ENCODE measurements at places on chromosomes 7 and 10.
A peak's percentile ranks its signal among the peaks of the same experiment; 100 is the strongest.

DNA sequence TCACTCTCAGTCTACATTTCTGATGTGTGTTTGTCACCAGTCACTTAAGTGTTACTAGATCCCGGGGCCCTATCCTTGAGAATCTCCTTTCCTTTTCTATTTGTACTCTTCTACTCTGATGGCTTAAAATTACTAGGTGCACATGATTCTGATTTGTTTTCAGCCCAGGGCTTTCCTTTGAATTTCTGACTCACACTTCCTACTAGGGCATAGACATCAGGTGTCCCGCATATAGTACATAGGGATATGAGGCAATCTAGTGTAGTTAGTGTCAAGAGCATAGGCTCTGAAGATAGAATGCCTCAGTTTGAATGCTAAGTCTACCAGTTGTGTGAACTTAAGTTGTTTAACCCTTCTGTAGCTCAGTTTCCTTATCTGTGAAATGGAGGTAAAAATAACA, 49.4 kb upstream of the LRRN3 start:
- no peak for DNase-seq

- DNase-seq: no peak
Measured at GRCh38 chr7:55516409-55516808, 55.9 kb downstream of the VOPP1 start.

DNA sequence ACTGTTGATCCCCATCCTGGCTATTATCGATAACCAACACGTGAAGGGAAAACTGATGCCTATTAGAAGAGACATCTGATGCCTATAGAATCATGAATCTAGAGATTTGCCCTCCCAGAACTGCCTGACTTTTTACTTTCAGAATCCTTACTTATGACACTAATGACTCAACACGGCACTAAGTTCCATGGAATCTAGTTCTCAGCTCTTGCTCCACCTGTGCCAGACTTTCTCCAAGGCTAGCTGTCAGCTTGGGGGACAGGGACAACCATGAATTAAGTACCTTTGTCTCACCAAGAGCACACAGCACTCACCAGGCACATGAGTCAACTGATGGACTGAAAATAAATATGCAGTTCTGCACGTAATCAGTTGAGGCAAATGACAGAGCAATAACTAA, 184.2 kb downstream of the FRMD4A start:
- DNase-seq: no peak

GRCh38 chr7:86949052-86949778, 110.2 kb downstream of the ELAPOR2 start:
- no peak for DNase-seq

DNA sequence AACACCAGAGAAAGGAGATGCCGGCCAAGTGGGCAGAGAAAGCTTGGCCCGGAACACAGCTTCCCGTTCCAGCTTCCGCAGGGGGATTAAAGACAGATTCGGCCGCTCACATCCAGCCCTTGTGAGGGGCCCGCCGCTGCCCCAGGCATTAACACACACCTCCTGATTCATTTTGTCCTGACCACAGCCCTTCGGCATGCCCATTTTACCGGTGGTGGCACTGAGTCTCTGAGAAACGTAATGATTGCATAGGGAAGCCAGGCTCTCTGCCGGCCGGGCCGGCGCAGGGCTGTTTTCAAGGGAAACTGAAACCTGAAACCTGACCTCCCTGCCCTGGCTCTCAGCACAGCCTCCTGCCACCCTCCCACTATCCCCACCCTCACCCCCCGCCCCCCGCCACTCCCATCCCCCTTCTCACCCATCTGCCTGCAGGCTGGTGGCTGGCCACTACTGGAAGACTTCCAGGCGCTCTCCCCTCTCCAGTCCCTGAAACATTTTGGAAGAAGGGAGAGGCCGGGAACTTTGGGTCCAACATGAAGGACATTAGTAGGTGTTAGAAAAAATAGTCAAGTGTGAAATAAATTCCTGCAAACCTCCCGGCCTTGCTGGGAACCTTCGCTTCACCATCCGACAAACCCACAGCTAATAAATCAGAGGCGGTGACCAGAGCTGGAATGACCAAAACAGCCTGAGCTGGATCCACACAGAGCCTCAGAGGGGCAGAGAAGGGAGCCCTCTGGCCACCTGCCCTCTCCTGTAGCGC, 83.5 kb upstream of the CUX1 start:
- no peak for DNase-seq

GRCh38 chr7:148334959-148335577, 255.5 kb upstream of the C7orf33 start:
- no peak for DNase-seq

GRCh38 chr7:101900103-101900502, 82.7 kb downstream of the CUX1 start:
- DNase-seq: no peak

DNA sequence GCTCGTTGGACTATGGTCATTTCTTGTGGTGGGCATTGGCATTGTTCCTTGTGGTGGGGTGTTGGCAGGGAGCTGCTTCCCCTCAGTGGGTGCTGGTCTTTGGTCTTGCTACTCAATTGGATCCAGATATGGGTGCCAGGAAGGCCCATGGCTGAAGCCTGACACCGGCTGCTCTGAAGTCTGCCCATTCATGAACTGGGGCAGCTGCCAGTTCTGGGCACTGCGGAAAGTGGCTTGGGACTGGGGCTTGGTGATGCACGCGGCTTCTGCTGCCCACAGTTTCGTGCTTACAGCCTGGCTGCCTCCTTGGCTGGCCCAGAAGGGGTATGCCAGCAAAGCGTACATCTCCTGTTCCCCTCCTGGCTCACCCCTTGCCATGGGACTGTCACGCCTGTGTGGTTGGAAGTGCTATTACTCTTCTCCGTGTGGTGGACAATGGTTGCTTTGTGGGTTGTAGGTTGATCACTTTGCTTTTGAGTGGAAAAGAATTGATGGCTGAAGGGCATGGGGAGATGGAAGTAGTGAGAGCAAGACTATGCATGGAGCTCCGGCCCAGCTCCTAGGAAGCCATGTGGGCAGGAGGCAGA, 54.7 kb downstream of the ADAMTS14 start:
- no peak for DNase-seq

DNA sequence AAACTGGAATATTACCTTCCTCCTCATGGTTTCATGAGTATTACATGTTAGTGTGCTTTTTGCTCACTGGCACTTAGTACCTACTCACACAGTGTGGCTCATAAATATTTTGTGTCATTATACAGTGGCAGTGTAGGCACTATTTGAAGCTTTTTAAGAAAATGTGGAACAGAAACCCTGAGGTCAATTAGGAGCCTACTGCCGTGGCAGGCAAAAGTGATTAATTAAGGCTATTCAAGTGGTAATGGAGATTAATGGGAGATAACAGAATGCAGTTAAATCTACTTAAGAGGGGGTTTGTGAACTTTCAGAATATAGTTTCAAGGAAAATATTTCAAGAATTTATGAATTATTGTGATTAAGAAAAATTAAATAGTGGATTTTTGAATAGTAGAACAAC, 277.6 kb downstream of the HGF start:
- DNase-seq: no peak

DNA sequence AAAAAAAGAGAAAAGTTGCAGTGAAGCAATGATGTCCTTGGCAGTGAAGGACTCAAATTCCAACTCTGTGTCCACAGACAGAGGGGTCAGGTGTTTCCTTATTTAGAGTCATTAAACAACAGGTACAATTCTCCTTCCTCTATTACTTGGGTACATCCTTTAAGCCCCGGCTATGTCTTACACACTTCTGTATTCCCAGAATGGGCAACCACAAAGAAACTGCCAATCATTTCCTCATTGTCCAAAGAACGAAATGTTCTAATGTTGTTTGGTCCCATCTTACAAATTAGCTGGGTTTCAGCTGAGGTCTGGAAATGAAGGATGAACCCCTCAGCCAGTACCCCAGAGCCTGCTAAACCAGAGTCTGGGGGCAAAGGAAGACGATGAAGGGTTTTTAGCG, 59.5 kb downstream of the GRB10 start:
- no peak for DNase-seq

DNA sequence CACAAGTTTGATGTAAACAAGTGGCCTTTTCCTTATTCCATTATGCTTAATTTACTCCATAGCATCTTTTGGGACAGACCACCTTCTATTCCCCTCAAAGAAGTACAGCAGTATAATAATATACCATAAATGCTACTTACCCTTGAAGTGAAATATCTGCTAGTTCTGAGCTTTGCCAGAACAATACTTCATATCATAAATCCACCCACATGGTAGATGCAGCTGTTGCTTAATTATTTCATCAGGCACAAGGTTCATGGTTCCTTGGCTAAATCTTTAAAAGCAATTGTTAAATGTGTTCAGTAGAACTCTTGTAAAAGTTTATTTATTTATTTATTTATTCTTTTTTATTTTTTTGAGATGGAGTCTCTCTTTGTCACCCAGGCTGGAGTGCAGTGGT, 32.9 kb downstream of the CSTF2T start:
- DNase-seq: no peak

DNA sequence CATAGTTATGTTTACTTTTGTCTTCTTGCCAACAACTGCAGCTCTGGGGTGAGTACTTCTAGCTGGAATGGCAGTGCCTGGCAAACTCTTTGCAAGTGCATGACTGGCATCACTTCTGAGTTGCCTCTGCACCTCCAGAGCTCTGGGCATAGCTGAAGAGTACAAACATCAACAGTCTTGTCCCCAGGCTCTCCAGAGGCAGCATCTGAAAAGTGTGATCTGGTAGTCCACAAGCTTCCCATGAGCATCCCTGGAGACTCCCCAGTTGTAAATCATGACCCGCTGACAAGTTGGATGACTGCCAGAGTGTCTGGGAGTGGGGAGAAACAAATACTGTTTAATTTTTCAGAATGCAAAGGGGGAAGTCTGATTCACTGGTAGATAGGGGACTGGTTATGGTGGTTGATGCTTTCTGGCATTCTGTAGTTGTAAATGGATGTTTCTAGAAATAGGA, 138.9 kb upstream of the CDK13 start:
- peak; percentile 58 for DNase-seq

GRCh38 chr10:93410697-93411348, 71.3 kb downstream of the MYOF start:
- no peak for DNase-seq

DNA sequence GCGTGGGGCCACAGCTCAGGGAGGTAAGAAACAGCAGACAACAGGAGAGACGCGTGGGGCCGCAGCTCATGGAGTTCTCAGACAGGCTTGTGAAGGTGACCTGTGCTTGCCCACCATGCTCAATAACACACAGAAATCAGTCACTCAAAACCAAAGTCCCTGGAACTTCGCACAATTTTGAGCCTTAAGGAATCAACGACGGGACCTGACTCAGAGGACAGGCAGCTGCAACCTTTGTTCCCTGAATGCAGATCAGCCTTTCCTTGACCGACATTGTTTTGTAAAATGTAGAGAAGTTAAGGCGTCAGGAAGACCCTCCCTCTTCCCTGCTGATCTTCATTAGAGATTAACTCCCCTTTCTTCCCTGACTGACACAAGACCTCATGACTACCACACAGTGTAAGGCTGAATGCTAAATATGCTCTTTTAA, 8.5 kb upstream of the KNDC1 start:
- no peak for DNase-seq

DNA sequence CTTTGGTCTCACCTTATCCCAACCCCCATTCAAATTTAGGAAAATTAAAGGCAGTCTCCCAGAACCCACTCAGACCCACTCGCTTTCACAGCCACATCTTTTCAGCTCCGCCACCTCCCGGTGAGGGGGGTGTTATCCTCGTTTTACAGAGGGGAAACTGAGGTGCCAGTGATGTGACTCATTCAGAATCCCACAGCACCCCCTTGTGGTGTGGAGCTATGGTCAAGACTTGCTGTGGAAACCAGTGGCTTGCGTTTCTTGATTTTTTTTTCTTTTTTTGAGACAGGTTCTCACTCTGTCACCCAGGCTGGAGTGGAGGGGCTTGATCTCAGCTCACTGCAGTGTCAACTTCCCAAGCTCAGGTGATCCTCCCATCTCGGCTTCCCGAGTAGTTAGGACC, 27.6 kb downstream of the SLC35G1 start:
- peak; percentile 25 for DNase-seq

DNA sequence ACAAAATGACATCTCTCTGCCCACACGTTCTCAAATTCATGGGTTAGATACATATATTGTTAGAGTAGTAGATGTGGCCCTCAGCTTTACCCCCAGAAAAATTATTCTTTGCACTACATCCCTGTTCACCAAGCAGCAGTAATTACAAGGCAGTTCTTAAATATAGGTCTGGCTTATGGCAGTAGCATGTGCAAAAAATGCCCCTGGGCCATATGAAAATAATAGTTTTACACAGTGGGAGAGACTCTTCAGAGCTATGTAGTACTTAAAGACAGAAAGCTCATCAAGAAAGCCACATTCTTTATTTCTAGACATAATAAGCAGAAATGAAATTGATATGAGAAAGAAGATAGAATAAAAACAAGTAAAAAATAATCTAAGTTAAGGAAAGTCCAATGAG, 196.3 kb upstream of the FOXP2 start:
- no peak for DNase-seq

DNA sequence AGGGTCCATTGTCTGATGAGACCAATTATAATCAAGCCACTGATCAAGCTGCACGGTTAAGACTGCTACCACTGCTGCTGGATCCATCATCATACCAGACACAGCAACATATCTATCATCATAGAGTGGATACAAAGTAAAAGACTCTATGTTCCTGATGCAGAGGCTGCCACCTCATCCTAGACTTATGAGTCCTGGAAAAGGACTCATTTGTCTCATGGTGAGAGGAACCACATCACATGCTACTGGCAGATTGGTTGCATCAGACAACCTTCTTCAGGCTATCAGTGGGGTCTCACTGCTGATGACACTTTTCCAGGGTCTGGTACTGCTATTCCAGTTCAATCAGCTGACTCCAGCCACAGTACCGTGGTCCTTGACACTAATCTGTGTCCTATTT, 79.0 kb downstream of the ABI1 start:
- no peak for DNase-seq

- peak; percentile 17 for DNase-seq
Measured at GRCh38 chr10:45050551-45051235, 50.0 kb downstream of the ZNF22 start.

GRCh38 chr7:74372511-74373111, 81.1 kb upstream of the GTF2IRD1 start:
- DNase-seq: no peak

- DNase-seq: no peak
Measured at GRCh38 chr7:114293289-114294012, 121.2 kb upstream of the FOXP2 start.

GRCh38 chr10:8057636-8058273, 3.3 kb downstream of the GATA3 start:
- DNase-seq: no peak

- DNase-seq: no peak
Measured at GRCh38 chr7:99504281-99504602, 220 bp upstream of the ZKSCAN5 start.

- DNase-seq: no peak
Measured at GRCh38 chr10:26696786-26697162, 727 bp upstream of the PDSS1 start.

- DNase-seq: peak; percentile 63
Measured at GRCh38 chr7:51314726-51315125, 1.9 kb downstream of the COBL start.

- no peak for DNase-seq
Measured at GRCh38 chr10:114172216-114172615, 1.8 kb downstream of the CCDC186 start.

All from NCI-H526 (cell line).